ENCODE measurements at places on chromosomes 4 and X. TPM values are rescaled to one million over a fixed set of nuclear protein-coding genes. Genes with fewer than 3 reads are reported as not detected.

GRCh38 chrX:8049827-8050226 is 121.2 kb downstream of the VCX2 start:
- DNase-seq = no peak

DNA sequence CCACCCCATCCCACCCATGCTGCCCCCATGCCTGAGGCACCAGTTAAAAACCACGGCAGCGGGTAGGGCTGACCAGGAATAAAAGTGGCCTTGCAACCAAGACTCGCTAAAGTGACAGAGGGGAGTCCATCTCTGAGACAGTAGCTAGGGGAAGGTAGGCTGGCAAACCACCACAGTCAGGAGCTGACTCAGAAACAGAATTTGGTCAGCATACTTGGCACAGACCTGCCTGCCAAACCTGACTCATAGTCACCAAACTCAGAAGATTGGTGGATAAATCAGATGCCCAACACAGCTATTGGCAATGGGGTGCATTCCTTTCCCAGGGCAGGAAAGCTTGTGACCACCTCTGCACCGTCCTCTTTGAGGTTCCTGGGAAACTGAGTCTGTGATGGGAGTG is 193.8 kb downstream of the BCOR start:
- DNase-seq = no peak

Gene CLDN34
- total RNA-seq = 0.68 TPM

Gene SMIM10
- total RNA-seq = 11.3 TPM

Gene RAB40AL
- 0.36 TPM for total RNA-seq

DNA sequence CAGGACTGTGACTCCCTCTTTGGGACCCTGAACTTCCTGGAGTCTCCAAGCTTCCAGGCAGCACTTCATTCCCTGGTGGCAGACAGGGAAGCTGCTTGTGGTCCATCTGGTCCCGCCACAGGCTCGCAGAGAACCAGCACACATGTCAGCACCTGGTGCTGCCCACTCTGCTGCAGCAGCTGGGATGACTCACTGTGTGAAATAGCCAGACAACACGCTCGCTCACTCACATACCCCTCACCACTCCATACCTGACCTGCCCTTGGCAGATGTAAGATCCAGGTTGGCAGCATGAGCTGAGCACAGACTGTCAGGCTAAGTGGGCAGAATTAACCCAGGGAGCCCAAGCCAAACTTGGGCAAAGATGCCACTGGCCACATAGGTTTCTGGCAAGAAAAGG is 613.5 kb downstream of the PCDH18 start:
- DNase-seq = no peak

Gene NEXMIF
- total RNA-seq = 4.1 TPM

GRCh38 chr4:39706741-39707511 is 9.0 kb downstream of the UBE2K start:
- DNase-seq = no peak
